ENCODE measurements at places on chromosomes 13 and 19.

GRCh38 chr13:77991003-77991402 lies 72.4 kb upstream of the EDNRB start:
- no peak for DNase-seq

- DNase-seq: no peak
These were observed 1002.4 kb downstream of the SLITRK1 start for GRCh38 chr13:82879921-82880320.

- peak; percentile 44 for DNase-seq
These were observed 8.9 kb downstream of the CEBPA start for GRCh38 chr19:33293255-33294057.

DNA sequence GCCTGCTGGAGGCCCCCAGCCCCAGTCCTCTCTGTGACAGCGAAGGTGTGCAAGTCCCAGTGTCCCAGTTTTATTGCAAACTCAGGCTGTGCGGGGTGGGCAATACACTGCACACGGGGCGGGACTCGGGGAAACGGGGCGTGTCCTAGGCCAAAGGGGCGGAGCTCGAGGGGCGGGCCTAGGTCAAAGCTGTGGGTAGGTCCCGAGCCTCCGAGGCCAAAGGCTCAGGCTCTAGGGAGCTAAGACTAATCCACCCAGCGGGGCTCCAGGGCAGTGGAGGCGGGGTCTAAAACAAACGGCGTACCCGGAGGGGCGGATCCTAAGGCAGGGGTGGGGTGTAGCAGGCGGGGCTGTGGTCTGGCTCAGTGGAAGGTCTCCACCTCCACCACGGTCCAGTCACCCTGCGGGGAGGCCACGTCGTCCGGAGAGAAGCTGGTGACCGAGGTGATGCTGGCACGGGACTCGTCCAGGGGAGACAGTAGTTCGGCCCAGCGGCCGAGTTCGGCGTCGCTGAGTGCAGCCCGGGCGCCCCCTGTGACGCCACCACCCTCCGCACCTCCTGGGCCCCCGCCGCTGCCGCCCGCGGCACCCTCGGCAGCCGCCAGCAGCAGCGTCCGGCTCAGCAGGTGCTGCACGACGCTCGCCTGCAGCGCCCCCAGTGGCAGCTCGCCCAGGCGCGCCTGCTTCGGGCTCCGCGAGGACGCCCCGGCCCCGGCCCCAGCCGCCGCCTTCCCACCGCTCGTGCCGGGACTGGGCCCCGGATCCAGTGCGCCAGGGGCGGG lies 5.3 kb downstream of the PRR36 start:
- no peak for DNase-seq

GRCh38 chr19:45403781-45404556 lies 900 bp downstream of the PPP1R13L start:
- peak; percentile 49 for DNase-seq

GRCh38 chr19:3140667-3141038 lies 4.8 kb downstream of the GNA15 start:
- DNase-seq: no peak

DNA sequence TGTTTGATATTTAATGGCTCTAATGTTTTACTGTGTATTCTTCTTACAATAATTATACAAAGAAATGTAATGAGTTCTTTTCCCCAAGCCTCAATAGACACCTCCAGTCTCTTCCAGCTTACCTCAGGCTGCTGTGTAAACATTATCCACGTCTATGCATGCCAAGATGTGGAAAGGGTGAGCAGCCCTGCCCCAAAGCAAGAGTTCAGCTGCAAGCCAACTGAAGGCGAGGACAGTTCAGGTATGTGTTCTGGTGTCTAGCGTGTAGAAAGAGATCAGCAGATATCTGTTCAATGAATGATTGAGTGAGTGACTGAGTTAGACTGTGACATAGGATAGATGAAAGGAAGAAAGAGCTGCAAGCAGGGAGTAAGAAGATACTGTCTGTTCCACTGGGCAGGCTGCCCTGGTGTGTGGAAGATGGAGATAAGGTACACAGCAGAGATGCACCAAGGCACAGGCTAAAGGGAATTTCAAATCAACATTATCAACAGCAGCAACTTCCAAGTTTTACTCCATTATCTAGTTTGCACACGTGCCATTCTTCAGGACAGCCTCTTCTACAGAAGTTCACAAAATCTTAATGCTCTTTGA lies 66.0 kb downstream of the LATS2 start:
- no peak for DNase-seq

GRCh38 chr13:67410645-67411044 lies 180.5 kb upstream of the PCDH9 start:
- no peak for DNase-seq

GRCh38 chr19:1206864-1207450 lies 1.4 kb downstream of the STK11 start:
- no peak for DNase-seq

Data from NCI-H1694 (cell line).